ENCODE measurements at places on chromosomes 5 and 9.

DNA sequence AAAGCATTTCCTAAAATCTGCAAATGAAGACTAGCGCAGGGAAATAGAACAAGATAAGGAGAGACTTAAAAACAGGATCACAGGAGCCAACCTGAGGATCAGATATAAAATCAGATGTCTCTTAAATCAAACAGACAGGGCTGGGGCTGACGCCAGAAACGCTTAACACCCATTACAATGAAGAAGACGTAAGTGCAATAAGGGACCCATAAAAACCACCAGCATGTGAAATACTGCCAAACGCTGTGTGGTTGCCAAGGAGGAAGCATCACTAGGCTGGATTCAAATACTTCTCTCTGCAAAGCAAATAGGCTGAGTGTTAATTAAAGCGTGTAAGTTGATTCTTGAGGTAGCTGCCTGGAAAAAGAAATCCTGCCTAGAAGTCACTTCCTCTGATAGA, 74.4 kb upstream of the ATP10B start:
- DNase-seq = no peak

GRCh38 chr5:51156838-51157237, 226.4 kb upstream of the ISL1 start:
- no peak for DNase-seq

DNA sequence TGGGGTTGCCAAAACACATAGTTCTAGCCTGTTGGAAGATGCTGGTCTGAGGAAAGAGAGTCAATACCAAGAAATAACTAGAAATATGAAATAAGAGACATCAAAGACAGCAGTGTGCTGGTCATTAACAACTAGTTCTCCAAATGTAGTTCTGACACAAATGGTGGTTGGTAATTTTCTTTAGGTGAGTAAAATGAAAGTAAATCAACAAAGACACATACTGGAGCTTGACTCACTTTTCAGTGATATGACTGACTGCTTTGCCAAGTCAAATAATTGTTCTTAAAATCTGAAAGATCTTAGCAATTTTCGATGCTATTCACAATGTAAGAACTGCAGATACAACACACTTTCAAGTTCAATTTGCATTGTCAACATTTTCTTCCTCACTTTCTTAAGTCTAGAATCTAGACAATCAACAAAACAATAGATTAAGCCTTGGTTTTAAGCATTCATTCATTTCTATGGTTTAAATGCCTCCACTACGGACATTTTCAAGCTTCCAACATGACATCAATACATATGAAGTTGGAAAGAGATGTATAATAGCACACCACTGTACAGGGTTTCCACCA, 166.8 kb upstream of the MAP3K1 start:
- no peak for DNase-seq

DNA sequence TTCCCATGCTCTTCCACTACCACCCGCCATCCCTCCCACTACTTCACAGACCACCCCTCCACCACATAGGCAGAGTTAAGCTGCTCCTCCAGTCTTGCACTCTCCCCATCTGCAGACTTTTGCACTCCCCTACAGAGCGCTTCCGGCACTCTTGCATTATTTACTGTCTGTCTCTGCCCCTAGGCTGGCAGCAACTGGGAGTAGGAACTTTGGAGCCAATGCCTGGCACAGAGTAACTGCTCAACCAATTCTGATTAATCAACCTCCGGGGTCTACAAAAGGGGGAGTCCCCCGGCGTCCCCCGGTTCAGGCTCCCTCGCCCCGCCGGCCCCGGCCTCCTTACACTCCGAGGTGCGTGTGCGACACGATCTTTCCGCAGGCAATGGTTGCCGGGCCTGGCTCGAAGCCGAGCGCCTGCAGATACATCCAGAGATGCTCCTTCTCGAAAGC, 498 bp downstream of the HAUS6 start:
- DNase-seq = no peak

DNA sequence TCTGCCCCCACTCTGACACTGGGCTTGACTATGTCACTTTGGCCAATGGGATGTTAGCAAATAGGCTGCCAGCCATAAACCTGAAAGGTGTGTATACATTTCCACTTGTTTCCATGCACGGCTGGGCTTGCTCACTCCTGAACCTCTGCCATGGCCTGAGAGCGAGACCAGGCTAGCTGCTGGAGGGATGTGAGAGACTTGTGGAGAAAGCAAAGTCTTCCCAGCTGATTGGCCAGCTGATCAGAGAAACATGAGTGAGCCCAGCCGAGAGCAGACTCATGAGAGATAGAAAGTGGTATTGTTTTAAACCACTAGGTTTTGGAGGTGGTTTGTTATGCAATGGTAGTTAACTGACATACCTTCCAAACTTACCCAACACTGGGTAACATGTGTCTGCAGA, 13.9 kb downstream of the FAM193B start:
- no peak for DNase-seq

Measured in stimulated activated CD8-positive, alpha-beta memory T cell treated with anti-CD3 and anti-CD28 coated beads, Interleukin-4, amount 100 ng/mL, for 4 hours (primary cell).